ENCODE measurements at places on chromosomes 4 and X.

- DNase-seq: no peak
These were observed 42.0 kb downstream of the PCGF3 start for GRCh38 chr4:747546-748170.

GRCh38 chrX:155179346-155179997, 36.8 kb upstream of the VBP1 start:
- DNase-seq: no peak

GRCh38 chr4:140637836-140638235, 69.1 kb upstream of the UCP1 start:
- DNase-seq: no peak

- DNase-seq: no peak
These were observed 1.0 kb upstream of the GRPEL1 start for GRCh38 chr4:7068883-7069282.

- DNase-seq: no peak
These were observed 763.8 kb upstream of the AADAT start for GRCh38 chr4:170853422-170854021.

GRCh38 chr4:150145090-150145945, 67.1 kb downstream of the DCLK2 start:
- no peak for DNase-seq

- DNase-seq: no peak
These were observed 11.1 kb upstream of the MAB21L2 start for GRCh38 chr4:150570862-150571261.

DNA sequence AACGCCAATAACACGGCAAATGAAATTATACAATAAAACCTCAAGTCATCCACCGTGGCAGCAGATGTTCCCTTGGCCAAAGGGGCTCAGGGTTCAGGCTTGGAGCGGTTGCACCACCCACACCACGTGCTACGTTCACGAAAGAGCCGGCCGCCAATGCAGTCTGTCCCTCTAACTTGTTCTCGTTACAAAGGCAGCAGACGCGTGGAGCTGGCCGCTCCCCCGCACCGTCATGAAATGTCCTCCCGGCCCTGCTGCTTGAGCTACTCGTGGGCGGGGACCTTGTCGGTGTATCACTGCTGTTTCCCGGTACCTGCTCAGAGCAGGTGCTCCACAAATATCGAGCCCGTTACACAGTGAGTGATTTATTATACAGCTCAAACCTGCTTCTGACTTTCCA, 36.4 kb upstream of the MAN2B2 start:
- no peak for DNase-seq

GRCh38 chr4:158025131-158025530, 147.7 kb downstream of the GASK1B start:
- no peak for DNase-seq

- DNase-seq: no peak
These were observed 555.0 kb downstream of the ANKRD50 start for GRCh38 chr4:124157396-124158083.

DNA sequence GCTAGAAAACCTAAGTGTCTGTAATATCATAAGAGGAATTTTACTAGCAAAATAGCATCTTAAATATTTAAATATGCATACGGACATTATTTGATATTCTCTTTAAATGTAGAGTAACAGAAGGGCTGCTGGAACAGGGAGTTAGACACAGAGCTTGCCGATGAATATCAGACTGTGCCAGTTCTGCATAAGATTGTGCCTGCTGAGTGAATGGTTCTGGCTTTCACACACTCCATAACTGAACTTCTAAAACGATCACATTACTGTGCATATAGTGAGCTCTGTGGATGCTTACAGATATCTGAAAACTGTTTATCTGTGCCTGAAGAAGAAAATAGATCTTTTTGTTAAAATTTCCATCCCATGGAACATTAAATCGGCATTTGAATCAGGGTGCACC, 867.4 kb upstream of the PCDH10 start:
- DNase-seq: no peak

DNA sequence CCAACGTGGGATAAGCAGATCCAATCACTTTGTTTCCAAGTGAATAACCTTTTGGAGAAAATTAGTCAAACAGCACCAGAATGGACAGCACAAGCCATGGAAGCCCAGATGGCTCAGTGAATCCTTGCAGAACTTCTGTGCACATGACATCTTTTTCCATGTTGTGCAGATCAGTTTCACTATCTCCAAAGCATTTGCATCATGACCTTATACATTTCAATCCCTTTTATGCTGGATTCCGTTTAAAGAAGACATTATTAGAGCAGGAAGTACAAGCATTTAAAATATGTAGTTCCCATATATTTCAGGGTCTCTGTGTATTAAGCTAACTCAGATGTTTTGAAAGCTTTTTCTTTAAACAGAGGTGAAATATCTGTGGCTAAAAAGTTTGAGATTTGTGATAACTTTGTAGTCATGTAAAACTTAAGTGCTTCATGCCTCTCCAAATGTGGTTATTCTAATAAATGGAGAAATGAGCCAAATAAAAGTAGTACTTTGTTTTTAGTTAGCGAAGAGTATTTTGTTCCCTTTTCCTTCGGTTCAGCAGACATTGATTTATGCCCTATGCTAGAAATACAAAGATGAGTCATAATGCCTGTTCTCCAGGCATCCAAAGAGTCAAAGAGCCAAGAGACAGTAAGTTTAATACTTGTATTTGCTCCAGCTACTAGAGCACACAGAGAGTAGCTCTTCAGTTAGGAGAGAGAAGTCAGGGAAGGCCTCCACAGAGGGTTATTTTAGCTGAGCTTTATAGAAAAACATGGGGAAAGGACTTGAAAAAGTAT, 39.0 kb downstream of the PLAC8 start:
- no peak for DNase-seq

GRCh38 chrX:24169211-24169610, 19.7 kb downstream of the ZFX start:
- DNase-seq: no peak

DNA sequence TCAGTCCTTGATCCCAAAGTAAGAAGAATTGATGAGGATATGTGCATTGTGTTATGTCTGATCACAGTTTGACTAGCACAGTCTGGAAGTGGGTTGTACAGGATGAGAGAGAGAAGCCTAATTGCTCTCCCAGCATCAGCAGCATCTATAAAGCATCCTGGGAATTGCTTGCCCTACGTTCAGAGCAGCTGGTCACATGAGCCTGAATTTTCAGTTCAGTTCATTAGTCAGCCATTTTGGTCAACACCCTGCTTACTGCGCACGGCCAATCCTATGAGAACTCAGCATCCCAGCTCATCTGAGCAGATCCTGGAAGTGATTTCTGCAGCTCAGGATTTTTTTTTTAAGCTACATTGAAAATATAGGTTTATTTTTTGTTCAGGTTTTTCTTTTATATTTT, at the start of gene RUFY3:
Gene RUFY3 (plus strand): TSS at position 218 of the 400 bp plus-strand sequence. CDS start 610 bp downstream, outside the sequence.
- no peak for DNase-seq

DNA sequence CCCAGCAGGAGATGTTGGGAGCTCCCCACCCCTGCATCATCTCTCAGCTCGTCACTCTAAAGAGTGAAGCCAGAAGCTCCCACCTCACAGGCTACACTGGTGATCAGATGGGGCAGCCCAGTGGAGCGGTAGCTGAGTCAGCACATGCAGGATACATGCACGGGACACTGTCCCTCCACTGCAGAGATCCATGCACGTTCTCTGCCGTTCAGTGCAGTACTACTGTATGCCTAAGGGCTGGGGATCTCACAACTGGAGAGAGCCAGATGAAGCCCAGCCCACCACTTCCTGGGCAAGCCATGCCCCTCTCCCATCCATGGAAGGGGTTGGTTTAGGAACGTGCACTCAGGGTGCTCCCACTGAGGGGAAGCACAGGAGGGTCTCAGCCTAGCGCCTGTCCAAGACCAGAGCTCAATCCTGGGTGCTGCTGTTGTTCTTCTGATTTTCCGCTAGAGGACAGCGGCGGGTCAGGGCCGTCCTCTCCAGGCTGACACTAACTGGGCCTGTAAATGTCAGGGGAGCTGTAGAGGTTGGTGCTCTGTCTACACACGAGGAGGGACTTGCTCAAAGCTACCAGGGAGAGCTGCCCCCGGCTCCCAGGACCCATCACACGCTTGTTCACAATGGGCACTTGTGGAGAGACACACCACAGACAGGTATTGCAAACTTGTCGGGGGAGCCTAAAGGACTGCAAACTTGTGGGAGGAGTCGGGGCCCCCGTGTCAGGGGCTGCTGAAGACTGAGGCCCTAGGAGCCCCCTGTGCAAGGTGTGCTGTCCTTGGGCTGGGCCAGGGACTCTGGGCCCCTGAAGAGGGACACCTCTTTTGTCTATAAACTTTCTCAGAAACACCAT, 18.2 kb upstream of the ABLIM2 start:
- DNase-seq: no peak

DNA sequence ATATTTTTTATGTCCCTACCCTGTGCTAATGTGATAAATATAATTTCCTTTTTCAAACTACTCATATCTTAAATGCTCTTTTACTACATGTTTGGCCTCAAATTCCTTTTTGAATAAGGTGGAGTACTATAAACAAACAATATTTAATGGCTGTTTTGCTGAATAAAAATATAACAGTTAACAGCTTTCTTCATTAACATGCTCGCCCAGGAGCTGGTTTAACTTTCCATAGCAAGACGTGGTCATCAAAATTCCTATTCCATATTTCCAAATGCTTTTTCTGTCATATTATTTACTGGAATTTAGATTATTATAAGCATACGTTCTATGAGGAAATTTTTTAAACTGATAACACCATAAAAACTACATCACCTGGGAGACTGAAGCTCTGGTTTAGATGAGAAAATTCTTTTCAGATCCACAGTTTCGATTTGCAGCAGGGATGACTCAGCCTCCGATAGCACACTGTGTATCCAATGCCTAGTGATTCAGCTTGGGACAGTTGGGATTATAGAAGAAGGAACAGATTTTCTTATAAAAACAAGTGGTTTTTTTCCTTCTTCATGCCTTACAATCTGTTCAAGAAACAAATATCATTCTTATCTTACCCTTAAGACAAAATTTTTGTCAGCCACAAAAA, 129.1 kb downstream of the FBXO8 start:
- no peak for DNase-seq

DNA sequence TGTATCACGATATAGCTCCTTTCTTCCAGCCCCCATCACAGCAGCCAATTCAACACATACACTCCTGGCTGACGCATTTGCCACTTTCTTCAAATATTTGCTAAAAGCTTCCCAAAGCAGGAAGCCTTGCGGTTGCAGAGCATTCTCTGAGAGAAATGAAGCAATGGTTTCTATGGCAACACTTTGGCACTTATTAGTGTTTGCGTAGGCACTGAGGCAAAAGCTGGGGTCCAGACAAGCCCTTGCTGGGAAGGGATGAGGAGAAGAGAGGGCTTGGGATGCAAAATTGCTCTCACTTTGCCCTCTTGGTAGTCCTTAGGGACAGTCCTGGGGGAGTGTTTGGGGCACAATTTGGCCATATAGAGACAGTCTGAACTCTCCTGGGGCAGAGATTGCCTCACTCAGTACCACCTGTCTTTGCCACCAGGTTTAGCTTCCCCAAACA, 55.0 kb upstream of the PAK3 start:
- DNase-seq: no peak

GRCh38 chr4:76485450-76485849, 50.4 kb downstream of the SHROOM3 start:
- no peak for DNase-seq

DNA sequence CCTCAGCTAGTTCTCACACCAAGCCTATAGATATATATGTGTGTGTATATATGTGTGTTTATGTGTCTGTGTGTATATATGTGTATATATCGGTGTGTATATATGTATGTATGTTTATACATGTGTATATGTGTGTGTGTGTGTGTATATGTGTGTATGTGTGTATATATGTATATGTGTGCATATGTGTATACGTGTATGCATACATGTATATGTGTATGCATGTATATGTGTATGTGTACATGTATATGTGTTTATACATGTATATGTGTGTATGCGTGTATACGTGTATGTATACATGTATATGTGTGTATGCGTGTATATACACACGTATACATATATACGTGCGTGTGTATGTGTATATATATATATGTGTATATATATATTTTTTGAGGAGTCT, 18.3 kb downstream of the GTPBP6 start:
- no peak for DNase-seq

DNA sequence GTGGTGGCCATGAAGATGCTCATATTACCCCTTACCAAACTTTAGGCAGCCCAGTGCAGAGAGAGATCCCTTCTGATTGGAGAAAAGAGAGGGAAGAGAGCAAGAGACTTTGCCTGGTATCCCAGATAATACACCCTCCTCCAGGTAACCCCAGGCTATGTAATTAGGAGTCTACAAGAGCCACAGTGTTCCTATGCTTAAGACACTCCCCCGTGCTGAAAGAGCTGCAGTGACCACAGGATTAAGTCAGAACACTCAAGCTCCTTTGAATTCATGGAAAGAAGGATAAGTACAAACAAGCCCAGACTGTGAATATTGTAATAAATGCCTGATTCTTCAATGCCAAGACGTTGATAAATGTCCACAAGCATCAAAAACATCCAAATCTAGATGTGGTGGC, 41.4 kb downstream of the PABPC4L start:
- DNase-seq: no peak

DNA sequence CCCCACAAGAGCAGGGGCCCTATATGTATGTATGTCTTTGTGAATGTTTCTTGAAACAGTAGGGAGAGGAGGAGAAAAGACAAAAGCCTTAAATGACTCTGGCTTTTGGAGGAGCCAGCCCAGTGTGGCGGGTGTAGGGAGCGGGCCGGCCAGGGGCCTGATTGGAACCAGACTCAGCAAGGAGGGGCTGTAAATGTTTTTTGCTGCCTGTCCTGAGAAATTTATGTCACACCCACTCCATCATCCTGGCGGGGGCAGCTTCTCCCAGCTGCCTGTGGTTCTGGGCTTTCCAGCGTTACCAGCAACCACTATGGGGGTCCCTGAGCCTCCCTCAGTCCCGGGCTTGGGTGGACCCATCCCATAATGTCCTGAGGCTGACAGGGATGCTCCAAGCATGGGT, 130.8 kb downstream of the PJA1 start:
- DNase-seq: no peak

DNA sequence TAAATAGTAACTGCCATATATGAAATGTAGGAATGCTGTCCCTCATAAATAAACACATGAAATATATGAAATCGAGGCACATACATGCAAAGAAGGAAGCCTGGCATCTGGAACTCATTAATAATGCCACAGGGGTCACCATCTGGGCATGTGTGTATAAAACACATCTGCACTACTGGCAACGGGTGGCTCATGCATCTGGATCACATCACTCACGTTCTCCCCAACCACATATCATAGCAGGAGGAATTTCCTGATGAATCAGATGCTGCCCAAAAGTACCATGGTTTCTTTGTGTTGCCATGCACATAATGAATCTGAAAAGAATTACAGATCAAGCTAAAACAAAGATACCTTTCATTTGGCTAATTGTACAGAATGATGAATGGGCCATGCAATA, 28.6 kb downstream of the RNF175 start:
- no peak for DNase-seq
